ENCODE measurements at places on chromosomes 4 and X.
A peak's percentile ranks its signal among the peaks of the same experiment; 100 is the strongest.

GRCh38 chr4:147217655-147218054 is 263.2 kb upstream of the EDNRA start:
- no peak for DNase-seq

DNA sequence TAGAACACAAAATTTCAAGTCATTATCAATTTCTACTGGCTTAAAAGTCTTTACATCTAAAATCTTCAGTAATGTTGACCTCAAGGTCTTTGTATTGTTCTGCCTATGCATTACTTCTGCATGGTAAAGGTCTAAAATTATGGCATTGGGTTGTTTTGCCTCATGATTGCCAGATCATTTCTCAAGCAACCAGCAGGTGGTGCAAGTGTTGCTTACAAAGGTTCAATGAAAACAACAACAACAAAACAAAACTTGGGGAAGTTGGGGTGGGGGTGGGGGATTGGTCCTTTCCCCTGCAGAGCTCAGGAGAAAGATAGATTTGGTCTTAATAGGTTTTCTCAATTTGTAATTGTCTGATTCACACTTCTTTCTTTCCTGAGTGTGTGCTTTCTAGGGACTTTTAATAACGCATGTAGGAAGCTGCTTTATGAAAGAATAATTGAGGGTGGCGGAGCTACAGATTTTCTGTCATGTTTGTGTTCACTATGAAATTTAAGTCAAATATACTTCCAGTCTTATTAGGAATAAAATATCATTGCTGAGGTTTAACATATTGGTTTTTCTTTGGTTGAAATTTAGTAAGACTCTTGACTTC is 145.1 kb downstream of the COL4A5 start:
- peak; percentile 2 for DNase-seq

- peak; percentile 87 for DNase-seq
These were observed 54.4 kb upstream of the HS3ST1 start for GRCh38 chr4:11483046-11483445.

- DNase-seq: peak; percentile 91
These were observed 124.5 kb downstream of the CHM start for GRCh38 chrX:85922821-85923220.

DNA sequence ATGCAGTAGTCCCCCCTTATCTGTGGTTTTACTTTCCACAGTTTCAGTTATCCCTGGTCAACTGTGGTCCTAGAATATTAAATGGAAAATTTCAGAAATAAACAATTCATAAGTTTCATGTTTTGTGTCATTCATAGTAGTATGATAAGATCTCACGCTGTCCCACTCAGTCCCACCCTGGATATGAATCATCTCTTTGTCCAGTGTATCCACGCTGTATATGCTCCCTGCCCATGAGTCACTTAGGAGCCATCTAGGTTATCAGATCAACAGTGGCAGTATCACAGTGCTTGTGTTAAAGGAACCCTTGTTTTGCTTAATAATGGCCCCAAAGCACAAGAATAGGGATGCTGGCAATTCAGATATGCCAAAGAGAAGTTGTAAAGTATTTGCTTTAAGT is 16.2 kb upstream of the SYTL4 start:
- no peak for DNase-seq
